ENCODE measurements at places on chromosomes 13 and 19.

- DNase-seq: no peak
These were observed at the start of gene IGFL2 for GRCh38 chr19:46147791-46148288. Gene IGFL2, plus strand, starts transcription at chr19:46148238. Its CDS starts 41 bp downstream, at chr19:46148279.

GRCh38 chr19:41356984-41357739 is 3.4 kb upstream of the TGFB1 start:
- no peak for DNase-seq

GRCh38 chr13:94309997-94310855 is 169.3 kb downstream of the DCT start:
- peak; percentile 95 for DNase-seq

GRCh38 chr13:74135326-74136083 is 1.3 kb upstream of the KLF12 start:
- peak; percentile 85 for DNase-seq

All from ELR (cell line).